ENCODE measurements at places on chromosomes 3 and 15.

- DNase-seq = no peak
Observed at GRCh38 chr3:14481018-14481645, 59.0 kb downstream of the GRIP2 start.

DNA sequence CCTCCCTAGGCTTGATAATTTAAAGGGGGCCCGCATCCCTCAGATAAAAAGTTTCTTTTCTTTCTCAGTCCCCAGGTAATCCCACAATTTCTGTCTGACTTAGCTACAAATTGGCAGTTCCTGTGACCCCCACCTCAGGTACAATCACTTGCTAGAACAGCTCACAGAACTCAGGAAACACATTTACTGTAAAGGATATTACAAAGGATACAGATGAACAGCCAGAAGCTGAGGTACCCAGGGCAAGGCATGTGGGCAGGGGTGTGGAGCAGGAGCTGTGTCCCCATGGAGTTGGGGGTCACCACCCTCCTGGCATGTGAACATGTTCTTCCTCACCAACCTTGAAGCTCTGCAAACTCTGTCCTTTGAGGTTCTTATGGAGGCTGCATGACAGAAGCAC, 73.8 kb downstream of the CMTM8 start:
- no peak for DNase-seq

GRCh38 chr3:112470788-112471187, 28.5 kb downstream of the BTLA start:
- no peak for DNase-seq

DNA sequence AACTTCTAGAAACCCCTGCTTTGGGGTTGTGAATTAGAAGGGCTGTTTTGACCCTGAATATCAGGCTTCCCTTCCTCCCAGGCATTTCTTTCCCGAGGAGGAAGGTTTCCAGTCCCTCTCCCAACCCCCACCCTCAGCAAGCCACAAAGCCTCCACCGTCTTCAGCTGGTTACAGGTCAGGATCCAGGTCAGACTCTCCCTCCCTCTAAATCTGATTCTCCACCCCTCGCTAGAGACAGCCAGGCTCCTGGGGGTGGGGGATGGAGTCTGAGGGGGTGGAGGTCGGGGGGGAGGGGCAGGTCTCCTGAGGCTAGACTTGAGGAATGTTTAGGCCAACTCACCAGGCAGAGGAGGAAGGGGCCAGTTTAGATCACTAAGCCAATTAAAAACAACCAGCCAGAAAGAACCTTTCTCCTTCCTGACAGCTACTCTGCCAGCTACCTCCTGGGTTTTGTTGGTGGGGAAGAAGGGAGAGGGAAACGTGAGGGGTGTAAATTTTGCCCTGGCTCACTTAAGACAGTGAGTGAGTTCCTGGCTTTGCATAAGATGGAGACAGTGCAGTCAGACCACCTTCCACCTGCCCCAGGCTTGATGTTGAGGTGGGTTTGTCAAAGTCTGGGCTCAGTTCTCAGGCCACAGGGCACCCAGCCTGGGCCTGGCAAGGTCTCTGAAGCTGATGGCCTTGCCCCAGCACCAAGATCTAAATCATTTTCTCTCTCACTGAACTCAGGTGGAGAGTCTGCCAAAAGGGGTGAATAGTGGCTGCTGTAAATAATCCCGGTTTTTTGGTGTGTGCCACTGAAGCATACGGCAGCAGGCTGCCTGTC, 19.5 kb downstream of the BMF start:
- no peak for DNase-seq

DNA sequence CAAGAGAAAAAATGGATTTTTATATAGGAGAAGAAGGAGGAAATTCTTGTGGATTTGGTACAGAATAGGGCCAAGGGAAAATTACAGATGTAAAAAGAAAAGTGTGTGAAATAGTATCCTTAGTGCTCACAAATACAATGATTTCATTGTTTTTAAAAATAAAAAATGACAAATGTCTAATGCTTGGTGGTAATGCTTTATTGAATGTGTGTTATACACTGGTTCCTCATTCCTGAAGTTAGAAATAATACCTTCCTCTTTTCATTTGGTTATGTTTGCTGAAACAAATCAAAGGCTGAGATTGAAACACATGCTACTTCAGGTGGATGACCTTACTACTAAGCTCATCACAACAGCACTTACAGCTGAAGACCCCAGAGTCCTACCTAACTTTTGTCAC, 37.7 kb upstream of the CCR2 start:
- no peak for DNase-seq

- no peak for DNase-seq
Observed at GRCh38 chr3:153927107-153927506, 194.1 kb upstream of the ARHGEF26 start.

Measured in erythroblast (primary cell).